SHP77 (cell line): ENCODE measurements at places on chromosomes 16 and 17.
A peak's percentile ranks its signal among the peaks of the same experiment; 100 is the strongest.

DNA sequence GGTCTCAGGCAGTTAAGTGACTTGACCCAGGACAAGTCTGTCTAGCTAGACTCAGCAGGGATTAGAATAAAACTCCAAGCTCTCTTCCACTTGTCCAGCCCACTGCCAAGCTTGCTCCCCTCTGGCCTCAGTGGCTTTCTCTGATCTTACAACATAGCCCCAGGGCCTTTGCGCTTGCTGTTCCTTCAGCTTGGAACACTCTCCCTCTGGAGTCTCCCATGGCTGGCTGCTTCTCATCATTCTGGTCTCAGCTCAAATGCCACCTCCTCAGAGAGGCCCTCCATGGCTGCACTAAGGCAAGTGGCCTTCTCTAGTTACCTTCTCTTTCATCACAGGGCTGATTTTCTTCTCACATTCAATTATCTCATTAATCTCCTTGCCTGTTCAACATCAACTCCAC, 1.1 kb downstream of the TVP23A start:
- DNase-seq: no peak

GRCh38 chr17:18028114-18028951, 10.6 kb downstream of the ATPAF2 start:
- DNase-seq: peak; percentile 65

DNA sequence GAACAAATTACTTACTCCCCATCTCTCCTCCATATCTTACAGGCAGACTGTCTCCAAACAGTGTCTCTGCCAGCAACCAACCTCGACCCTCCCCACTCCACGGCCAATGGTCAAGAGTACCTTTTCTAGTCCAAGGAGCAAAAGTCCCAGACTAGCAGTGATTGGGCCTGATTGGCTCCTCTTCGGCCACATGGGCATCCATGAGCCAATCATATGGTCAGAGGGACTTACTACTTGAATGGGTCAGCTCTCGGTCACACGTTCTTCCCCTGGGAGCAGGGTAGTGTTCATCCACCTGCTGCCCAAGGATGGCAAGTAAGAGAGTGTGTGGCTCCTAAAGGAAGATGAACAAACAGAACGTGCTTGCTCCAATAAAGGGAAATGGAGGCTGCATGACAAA, 84.6 kb downstream of the C16orf78 start:
- no peak for DNase-seq

DNA sequence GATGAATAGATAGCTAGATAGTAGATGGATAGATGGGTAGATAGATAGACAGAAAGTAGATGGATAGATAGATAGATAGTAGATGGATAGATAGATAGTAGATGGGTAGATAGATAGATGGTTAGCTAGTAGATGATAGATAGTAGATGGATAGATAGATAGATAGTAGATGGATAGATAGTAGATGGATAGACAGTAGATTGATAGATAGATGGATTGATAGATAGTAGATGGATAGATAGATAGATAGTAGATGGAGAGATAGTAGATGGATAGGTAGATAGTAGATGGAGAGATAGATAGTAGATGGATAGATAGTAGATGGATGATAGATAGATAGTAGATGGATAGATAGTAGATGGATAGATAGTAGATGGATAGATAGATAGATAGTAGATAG, 40.4 kb downstream of the PIK3R5 start:
- DNase-seq: no peak

GRCh38 chr16:84600343-84601229, 17.3 kb downstream of the COTL1 start:
- no peak for DNase-seq

DNA sequence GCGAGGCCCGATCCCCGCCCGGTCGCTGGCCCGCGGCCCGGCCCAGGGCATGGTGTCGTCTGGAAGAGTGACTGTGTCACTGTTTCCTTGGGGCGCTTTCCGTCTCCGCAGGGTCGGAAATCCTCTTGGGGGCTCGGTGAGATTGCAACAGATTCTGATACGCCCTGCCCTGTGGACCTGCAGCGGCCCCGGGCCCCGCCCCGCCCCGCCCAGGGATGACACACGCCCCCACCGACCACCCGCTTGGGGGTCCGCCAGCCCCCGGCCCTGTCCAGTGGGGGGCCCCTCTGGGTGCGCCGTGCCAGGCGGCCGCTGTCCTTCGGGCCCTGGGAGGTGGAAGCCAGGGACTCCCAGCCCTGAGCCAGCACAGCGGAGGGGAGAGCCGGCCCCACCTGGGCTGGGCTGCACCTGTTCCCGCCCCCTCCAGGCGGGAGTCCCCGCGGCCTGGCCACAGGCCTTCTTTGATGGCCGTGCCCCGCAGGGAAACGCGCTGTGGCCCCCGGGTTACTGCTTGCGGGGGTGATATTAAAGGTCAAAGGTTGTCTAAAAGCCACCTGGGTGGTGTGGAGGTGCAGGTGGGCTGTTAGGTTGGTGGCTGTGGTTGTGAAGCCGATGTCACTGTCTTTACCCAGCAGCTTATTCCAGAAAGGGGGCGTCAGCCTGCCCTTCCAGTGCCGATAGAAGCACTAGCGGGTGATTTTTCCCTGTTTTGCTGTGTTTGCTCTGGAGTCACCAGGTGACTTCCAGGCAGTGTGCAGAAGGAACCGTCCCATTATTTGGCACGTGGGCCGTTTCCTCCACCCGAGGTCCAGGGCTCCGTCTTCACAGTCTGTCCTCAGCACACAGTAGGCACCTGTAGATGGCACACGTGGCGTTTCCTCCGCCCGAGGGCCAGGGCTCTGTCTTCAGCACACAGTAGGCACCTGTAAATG, 752 bp downstream of the TBC1D24 start:
- DNase-seq: no peak

- DNase-seq: peak; percentile 31
Measured at GRCh38 chr17:48613862-48614694, 1.0 kb downstream of the HOXB8 start.

- DNase-seq: no peak
Measured at GRCh38 chr17:61196799-61197198, 202.8 kb upstream of the TBX2 start.
